RPMI8226 (cell line): ENCODE measurements at places on chromosomes 7 and 10.

DNA sequence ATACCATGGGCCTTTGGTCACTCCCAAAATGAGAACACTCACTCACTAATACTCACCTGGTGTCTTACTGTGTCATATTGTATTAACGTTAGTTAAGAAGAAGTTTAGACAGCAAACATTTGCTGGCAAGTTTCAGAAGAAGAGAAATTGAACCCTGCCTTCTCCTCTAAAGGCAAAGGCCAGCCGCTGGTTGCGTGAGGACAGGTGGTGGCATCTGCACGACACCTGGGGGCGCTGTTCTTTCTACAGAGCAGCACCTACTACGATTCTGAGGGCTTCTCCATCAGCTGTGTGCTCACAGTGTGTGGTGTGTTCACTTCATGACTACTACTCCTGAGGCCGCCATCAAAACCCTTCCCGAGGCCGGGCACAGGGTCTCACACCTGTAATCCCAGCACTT is 17.9 kb upstream of the CLEC2L start:
- DNase-seq: peak; percentile 38

DNA sequence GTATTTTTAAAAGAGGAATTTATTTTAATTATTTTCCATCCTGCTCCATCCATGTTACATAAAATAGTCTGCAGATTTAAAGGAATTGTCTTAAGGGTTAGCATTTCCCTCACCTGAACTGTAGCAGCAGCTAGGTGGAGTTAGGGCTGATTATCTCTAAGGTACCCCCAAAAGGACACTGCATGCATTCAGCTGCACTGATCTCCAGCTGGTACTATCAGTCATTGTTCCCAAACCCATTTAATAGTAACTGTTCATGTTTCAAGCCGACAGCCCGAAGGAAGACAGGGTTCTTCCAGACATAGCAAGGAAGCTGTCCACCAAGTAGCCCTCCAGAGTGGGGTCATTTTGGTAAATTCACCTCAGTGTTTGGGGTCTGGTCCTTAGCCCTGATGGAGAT is 48.7 kb downstream of the FAM171A1 start:
- no peak for DNase-seq

GRCh38 chr7:148991536-148991935 is 36.8 kb downstream of the PDIA4 start:
- DNase-seq: no peak

DNA sequence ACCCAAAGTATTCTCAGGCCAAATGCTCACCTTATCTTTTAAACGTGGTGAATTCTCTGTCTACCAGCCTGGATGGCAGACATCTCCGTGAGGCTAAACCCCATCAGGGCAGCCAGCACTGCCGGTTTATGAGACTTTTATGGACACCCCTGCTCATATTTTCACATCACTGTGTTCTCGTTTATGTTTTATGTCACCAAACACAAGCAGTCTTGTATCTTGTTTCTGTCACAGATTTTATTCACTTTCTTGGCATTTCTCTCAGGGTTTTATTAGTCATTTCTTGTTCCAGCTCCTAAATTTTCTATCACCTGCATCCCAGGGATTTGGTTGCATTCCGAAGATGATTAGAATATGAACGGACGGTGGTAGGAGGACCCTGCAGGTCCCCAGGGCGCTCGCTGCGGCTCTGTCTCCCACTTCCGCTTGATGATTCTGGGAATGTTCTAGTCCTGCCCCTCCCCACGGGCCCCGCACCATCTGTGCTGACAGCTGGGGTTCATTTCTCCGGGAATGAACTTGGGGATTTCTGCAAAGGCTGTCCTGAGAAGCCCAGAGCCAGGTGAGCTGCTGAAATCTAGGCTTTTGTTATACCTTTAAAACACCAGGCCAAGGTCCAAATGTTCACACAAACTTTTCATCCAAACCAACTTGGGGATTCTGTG is 217.6 kb downstream of the GFRA1 start:
- DNase-seq: no peak

- no peak for DNase-seq
These were observed 971.6 kb upstream of the MBL2 start for GRCh38 chr10:53744176-53744575.

DNA sequence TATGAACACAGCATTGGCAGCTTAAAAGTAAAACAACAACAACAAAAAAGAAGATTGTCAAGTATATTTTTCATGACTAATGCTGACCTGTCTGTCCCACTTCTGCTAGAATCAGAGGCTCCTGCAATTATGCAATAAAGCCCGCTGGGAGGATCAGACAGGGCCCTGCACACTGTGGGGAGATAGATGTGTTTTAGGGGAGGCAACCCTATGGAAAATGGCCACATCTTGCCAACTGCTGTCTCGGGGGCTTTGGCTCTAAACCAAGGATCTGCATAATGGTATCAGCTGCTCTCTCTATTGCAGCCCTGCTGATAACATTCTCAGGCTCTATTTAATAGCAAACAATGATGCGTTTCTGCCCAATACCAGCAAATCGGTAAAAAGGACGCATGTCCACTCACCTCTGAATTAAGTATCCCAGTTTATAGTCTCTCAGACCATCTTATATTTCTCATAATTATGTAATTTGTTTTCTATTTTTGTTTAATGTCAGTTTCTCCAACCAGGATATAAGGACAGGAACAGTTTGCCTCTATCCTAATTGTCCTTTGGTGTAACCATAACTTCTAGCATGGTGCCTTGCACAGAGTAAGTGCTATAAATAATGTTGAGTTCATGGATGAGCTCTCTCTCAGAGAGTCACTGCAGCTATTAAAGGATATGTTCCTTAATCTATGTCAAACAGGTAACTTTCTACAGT is 15.3 kb upstream of the PRKAR2B start:
- DNase-seq: no peak

DNA sequence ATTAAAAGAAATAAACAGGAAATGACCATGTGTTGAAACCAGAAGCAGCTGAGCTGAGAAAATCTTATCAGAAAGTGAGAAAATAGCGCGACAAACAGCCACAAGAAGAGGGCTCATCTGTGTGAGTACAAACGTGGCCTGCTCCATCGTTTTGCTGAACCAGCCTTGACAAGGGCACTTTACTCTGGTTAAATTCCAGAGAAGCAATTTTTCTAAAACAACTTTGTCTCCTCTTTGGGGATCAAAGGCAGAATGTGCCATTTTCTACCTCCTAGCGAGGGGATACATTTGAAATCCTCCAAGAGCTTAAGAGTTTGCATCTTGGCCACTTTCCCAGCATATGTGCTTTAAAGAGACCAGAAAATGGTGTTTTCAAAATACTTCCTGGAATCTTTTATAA is 51.3 kb upstream of the VIPR2 start:
- peak; percentile 53 for DNase-seq

DNA sequence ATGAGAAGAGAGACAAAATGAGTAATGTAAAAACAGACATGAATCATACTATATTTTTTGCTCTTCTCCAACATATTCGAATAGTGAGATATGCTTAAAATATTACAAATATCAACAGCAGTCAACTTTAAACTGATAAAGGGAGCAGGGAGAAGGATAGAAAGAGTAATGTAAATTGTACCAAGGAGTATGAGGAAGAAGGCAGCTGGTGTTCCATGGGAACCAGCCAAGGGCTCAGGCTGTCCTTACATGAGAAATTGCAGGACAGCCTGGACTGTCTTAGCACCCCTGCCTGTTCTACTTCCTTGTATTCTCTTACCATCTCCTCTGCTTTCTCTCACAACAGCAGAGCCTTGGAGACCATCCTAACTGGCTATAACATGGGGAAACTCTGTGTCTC is 128.7 kb downstream of the TSPAN12 start:
- DNase-seq: no peak

DNA sequence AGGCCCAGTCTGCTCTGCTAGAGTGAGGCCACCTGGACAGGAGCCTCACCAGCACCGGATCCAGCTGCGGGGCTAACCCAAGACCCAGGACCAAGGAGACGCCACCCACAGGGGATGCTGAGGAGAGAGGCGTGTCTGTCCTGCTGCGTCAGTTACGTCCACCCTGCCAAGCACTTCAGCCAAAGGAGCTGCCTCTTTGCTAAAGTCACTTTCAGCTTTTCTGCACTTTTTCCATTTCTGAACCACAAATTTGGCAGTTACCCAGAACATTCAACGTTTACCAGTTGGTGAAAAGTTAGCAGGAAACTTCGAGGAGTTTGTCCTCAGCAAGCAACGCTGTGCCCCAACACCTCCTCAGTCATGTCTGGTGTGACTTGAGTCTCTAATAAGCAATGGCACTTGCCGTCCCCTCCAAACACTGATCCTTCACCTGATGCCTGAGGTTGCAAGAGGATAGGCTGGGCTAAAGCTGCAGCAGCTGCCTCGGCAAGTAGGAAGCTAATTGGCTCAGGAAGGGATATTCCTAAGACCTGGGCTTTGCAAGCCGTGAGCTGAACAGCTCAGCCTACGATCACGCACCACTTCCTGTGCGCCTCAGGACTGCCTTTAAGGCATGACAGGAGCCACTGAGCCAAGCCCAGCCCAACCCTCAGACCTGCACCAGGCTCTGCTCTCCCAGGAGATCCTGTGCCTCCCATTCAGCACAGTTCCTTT is 40.1 kb downstream of the KCNH2 start:
- peak; percentile 96 for DNase-seq

DNA sequence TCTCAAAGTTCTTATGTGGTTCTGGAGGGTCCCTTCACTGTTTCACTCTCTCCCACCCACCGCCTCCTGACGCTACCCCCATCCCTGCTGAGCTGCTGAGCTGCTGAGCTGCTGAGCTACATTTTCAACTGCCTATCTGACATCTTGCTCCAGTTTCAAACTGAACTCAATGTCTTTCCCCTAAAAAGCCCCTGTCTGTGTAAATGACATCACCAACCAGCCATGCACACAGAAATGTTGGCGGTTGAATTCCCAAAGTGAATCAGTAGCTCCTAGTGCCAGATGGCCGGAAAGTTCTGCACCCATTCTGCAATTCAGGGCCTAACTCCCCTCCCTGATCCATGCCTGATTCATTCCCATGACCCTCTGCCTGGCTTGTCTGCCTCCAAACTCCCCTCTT is 71.2 kb downstream of the WNT2 start:
- DNase-seq: no peak

GRCh38 chr10:88913127-88913526 is 33.1 kb downstream of the STAMBPL1 start:
- DNase-seq: no peak

DNA sequence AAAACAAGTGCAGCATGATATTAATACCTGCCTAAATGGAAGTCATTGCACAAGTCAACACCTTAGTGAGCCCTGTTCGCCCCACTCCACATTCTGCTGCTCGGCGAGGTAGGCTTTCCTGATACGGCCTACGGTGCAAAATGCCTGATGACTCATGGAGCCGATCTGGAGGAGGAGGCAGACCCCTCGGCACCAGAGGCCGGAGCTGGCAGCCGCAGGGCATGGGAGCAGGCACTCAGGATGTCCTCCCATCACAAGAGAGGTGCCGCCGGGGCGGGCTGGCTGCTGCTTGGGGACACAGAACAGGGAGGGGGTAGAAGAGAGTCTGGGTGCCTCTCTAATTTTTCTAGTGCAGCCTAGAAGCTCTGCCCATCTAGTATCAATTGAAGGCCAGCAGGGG is 418.5 kb upstream of the MGMT start:
- DNase-seq: no peak

DNA sequence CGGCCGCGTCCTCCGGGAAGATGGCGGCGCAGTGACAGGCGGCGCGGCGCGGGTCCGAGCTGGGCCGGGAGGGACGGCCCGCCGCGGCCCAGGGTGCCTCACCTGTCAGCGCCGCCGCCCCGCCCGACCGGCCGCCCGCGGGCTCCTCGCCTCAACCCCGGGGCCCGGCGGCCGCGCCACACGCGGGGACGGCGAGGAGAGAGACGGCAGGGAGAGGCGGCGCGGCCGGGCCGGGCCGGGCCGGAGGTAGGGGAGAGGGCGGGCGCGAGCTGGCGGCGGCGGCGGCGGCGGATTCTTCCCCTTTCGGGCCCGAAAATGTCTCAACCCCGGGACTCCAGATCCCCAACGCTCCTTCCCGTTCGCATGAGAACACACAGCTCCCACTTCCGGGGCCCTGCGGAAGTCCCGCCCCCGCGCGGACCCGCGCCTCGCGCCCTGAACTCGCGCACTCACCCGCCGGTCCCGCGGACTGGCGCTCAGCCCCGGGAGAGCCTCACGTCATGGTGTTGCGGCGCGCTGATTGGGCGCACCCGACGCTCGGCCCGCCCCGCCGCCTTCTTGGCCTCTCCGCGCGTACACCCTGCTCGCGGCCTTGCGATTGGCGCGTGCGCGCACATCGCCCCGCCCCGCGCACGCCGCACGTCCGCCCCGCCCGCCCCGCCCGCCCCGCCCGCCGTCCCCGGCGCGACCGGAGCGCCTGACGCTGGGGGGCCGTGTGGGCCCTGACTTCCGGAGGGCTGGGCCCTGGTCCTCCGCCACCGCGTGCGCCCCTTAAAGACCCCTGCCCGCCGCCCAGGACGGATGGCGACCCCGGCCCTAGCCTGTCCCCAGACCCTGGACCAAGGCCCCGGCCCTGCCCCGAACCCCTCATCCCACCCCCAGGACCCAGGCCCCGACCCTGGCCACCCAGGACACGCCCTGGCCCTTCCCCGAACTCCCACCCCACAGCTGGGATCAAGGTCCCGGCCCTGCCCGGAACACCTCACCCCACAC is at the start of gene LARP4B:
Gene LARP4B, minus strand, starts transcription at position 380 of the 993 bp plus-strand sequence. CDS start 45,984 bp downstream, outside the sequence.
- DNase-seq: peak; percentile 98

DNA sequence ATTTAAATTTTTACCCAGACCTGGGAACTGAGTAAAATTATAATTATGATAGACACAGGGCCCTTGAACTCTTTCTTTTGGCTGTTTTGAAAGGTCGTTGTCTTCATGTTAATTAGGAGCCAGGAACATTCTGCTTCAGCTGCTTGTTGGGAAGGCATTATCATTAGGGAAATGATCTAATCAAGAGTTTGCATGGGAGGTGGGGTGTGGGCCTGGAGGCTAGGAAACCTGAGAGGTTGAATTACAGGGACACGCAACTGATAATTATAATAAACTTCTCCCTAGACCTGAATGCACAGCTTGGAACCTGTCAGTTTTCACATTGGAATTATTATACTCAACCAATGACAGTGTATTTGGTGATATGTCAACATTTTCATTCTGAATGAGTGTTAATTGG is 237.7 kb downstream of the CACNB2 start:
- no peak for DNase-seq

- DNase-seq: no peak
These were observed 84.0 kb upstream of the GTF2I start for GRCh38 chr7:74573512-74573911.

DNA sequence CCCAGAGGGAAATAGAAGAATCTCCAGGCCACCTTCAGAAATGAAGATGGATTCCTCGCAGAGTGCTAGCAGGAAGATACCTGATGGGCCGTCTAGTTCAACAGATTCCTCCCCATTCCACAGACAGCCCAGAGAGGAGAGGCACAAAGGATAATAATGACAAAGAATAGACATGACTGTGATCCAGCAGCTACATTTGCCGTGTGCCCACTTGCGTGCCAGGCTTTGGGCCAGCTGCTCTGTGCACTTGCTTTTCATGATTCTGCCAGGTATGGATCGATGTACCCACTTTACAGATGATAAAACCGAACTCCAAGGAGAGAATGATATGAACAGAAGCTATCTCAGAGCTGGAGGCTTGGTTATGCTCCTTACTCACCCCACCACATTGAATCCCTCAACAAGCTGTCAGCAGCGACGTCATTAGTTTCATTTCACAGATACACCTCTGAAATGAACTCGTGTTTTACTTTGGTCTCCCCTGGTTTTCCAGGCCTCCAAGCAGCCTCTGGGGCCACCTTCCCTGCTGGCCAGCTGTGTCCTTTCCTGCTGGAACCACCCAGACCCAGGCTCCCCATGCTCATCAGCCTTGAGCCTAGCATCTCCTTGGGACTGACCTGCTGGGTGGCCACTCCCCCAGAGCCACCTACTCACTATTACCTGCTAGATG is 11.9 kb upstream of the WDFY4 start:
- no peak for DNase-seq
